ENCODE measurements at places on chromosomes 7 and 10.

DNA sequence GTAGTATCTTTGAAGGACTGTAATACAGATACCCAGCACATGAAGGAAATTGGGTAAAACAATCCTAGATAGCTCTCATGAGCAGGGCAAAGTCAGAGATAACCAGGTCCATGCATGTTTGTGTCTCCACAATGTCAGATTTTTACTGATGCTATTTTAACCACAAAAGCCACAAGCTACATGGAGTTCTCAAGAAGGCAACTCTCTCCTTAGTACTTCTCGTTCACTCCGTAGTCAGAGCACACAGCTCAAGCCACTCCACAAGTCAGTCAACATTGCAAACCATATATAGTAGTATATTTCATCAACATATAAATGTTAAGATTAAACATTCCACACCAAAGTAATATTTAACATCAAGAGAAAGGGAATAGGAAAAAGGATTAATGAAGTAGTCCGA, 98.0 kb upstream of the PIK3CG start:
- no peak for DNase-seq

DNA sequence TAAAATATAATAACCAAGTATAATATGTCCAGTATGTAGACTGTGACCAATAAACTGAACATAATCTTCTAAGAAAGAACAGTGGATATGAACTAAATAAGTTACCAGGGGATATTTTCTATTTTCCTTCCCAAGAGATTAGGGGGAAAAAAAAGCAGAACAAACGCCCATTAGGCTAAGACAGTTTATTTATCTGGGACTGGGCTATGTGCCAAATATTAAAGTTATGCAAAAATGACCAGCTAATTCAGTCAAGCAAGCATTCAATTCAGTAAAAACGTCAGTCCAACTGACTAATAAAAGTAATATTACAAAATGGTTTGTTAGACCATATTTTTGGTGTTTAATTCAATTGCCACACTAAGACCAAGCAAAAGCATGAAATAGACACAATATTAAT, 122.2 kb downstream of the TSPAN12 start:
- DNase-seq = no peak

- DNase-seq = no peak
These were observed 2.3 kb upstream of the VENTX start for GRCh38 chr10:133235265-133235855.

DNA sequence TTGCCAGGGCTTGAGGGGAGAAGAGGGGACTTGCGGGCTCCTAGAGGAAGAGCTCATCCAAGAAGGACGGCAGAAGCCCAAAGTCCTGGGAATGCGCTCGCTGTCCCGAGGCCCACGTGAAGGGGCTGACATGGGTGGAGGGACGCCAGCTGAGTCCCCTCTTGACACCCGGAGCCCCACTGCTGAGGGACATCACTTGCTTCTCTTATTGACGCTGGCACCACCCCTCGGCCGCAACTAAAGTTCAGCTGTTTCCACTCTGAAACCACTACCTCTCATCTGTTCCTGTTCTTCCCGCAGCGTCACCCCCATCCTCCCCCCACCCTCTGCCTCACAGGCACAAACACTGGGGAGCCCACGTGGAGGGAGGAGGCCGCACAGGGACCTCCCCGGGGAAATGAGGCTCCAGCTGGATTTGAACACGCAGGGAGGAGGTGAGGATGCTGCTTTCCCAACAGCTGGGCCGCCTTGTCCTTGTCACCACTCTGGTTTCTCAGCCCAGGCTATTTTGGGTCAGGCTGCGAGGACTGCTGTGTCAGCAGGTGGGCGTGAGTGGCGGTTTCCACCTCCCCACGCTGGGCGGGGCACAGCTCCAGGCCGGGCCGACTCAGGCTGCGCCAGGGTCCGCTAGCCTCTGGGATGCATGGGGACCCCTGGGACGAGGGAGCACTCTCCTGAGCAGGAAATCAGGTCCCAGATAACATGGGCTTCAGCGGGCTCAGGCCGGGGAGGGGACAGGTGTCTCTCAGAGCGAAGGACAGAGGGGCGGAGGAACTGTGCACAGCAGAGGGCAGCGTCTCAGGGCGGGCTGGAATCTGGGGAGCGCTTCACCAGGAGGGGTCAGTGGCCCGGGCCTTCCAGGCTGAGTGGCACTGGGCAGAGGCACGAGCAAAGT, 156.3 kb downstream of the ZNF248 start:
- DNase-seq = no peak

DNA sequence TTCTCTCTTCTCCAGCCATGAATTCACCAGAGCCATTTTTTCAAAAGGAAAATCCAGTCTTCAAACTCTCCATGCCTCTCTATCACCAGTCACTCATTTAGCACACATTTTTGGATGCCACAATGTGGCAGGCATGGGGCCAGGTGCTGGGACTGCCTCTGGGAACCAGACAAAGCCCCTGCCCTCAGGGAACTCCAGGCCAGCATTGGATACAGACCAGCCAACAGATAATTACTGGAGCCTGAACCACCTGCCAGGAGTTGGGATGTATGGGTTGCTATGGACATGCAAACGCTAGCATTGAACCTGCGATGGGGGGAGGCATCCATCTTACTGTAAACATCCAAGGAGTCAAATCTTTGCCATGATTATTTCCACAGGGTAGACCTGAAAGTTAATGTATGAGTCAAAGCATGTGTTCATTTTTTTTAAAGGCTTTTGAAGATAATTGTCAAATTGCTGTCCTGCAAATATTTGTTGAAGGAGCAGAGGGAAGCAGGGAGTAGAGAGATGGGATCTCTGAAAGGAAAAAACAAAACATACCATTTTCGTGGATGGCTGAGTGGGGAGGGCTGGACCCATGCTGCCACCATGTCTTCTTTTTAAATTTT, 43.2 kb downstream of the SRRM3 start:
- no peak for DNase-seq

GRCh38 chr7:106450716-106451115, 165.9 kb upstream of the NAMPT start:
- no peak for DNase-seq

DNA sequence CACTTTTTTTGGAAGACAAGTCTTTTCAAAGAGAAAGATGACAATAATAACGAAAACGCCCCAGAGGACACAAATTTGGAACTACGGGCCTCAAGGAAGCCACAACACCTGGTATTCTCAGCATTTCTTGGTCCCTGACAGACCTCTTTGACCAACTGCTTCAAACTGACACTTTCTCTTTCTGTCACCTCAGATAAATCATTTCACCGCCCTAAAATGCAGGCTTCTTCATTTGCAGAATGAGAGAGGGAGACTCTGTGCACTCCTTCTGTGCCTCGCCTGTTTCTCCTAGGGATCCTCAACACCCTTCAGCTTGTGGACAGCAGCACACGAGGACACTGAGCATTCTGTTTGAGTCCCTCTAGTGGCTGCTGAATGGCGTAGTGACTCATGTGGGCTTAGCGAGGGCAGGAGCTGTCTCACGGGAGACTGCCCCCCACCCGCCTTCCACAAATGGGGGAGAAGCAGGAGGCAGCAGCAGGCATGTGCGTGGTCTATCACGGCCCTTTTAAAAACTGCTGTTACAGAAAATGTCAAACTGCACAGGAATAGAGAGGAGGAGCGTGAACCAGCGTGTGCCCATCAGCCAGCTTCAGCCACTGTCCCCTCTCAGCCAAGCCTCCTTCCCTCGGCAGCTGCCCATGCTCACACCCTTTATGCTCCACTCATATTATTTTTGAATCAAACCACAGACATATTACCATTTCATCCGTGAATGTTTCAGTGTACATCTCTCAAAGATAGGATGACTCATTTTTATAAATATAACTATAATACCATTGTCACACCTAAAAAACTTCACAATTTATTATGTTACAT, 41.4 kb downstream of the GSDME start:
- peak; percentile 24 for DNase-seq

GRCh38 chr7:12685550-12685949, 1.9 kb upstream of the ARL4A start:
- DNase-seq = no peak

DNA sequence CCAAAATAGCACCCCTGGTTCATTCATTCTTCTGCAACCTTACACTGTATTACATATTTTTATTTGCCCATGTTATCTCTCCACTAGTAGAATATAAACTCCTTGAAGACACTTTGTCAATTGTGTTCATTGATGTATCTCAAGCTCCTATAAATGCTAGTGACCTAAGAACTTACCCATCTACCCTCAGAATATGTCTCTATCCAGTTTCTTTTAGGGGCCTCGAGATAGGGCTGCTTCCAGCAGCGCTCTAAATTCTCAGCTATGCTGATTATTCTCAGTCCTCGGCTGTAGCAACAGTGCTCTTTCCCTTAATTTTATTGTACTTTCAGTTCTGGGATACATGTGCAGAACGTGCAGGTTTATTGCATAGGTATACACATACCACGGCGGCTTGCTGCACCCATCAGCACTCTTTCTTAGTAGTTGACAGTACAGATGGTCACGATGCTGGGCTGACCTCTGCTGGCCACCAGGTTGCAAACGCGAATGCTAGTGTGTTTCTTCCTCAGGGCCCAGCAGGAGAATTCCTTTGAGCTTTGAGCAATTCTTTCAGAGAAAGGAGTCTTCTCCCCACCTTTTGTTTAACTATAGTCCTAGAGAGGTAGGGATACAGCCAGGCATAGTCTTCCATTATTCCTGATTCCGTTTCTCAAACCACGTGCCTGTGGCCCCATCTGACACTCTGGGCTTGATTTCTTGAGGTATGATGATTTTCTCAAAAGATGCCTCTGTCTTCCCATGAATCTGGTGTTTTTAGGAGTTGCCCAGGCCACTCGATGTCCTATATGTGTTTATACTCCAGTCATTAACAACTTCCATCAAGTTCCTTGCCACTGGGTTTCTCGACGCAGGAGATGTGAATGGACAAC, 49.1 kb upstream of the CDC14C start:
- DNase-seq = no peak

DNA sequence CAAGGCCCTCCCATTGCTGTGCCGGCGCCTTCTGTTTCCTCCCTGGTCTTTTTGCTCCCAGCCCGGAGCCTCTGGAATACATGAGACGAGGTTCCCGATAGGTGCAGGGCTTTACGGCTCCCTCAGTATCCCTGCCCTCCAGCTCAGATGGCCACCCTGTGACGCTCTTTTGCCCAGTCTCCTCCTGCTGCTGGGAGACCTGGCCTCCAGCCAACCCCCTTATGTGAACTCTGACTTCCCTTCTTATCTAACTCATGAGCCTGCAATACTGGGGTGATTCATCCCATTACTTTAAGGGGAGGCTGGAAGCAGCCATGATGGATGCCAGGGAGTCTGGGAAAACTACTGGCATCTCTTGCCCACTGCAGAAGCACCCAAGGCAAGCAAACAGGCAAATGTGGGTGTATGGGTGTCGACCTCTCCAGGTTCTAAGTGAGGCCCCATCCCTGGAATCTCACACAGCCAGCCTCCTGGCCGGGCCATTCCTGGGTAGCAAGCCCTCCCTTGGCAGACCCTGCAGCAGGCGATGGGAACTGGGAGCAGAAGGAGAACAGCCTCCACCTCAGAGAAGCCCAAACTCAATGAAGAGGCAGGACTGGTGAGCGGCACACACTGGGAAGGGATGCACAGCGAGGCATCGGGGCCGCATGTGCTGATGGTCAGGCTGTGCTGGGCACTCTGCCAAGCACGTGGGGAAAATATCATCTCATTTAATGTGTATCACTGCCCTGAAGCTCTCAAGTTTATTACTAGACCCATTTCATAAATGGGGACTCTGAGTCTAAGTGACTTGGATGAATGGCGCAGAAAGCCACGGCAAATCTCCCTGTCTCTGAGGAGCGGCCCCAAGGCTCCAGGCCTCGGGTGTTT, 97.5 kb downstream of the FAM53B start:
- DNase-seq = no peak

GRCh38 chr10:126175641-126176262, 212.5 kb downstream of the ADAM12 start:
- no peak for DNase-seq

GRCh38 chr10:90621577-90621976, 236.3 kb downstream of the HTR7 start:
- DNase-seq = no peak

DNA sequence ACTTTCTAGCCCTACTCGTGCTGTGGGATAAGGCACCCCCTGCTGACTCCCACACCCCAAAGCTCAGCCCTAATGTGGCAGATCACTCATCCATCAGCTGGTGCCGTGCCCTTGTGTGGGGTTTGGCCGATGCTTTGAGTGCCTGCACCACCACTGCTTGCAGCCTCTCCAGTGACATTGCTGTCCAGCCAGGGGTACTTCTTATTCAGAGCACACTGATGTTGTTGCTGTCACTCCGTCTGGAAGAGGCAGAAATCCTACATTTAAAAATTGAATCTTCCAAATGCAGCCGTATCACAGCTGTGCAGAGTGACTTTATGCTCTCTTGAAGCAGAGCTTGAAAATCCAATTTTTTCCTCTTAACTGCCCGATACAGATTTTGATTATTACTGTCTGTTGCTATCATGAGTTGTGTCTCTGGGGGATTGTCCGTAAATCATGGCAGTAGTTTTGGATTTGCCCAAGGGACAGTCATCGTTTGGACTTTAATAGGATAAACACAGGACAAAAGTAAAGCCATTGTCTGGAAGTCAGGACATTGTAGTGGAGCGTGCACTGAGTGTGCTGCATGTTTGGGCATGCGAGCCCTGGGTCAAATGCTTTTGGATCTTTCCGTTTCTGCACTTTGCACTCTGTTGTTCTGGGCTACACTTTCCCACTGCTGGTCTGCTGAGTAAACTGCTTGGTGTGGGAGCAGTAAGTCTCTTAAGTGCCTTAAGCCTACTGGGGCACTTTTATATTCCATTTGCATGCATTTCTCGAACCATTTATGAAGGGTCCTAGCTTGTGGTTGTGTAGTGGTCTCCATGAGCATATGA, 128.2 kb downstream of the DOCK1 start:
- DNase-seq = no peak

DNA sequence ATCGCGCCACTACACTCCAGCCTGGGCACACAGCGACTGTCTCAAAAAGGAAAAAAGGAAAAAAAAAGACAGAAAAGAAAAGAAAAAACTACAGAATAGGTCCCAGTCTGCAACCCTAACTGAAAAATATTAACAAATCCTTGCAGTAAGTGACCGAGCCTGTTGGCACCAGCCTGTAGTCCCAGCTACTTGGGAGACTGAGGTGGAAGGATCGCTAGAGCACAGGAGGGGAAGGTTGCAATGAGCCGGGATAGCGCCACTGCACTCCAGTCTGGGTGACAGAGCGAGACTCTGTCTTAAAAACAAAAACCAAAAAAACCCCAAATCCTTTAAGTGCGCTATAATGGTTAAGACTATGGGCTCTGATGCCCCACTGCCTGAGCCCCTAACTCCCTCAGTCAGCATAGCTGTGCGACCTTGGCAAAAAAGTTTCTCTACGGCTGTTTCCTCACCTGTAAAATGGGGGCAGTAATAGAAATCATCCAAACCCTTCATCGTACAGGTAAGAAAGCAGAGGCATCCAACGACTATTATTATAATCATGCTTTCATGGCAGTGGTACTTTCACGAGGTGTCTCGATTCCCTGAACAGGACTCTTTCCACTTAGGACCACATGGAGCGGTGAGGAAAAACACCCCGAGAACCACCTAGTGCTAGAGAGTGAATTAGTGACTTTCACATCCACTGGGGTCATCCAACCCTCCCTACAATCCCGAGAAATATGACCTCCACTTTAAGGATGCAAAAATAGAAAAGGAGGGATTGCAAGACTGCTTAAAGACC, 755 bp downstream of the TOMM7 start:
- no peak for DNase-seq

GRCh38 chr10:49398000-49398861, 2.3 kb upstream of the DRGX start:
- no peak for DNase-seq

GRCh38 chr10:50469778-50470193, 154.0 kb downstream of the SGMS1 start:
- DNase-seq = no peak

- no peak for DNase-seq
These were observed 206.8 kb upstream of the LYZL1 start for GRCh38 chr10:29081951-29082685.
